GM04503 (cell line): ENCODE measurements at places on chromosomes 1 and 21.
A peak's percentile ranks its signal among the peaks of the same experiment; 100 is the strongest.

DNA sequence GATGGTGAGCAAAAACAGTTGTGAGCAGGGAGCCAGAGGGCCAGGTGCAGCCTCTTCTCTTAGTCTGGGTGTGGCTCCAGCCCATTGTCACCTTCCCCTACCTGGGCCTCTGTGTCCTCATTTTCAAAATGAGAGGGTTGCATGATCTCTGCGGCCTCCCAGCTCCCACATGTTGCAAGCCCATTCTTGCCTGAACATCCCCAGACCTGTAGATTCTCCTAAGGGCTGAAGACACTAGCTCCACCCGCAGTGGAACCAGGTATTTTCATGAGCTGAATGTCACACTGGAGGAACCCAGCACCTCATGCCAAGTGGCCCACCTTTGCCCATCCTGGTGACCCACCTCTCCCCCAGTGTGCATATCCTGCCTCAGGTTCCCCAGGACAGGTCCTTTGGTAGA lies 12.3 kb downstream of the IKBKE start:
- no peak for DNase-seq

DNA sequence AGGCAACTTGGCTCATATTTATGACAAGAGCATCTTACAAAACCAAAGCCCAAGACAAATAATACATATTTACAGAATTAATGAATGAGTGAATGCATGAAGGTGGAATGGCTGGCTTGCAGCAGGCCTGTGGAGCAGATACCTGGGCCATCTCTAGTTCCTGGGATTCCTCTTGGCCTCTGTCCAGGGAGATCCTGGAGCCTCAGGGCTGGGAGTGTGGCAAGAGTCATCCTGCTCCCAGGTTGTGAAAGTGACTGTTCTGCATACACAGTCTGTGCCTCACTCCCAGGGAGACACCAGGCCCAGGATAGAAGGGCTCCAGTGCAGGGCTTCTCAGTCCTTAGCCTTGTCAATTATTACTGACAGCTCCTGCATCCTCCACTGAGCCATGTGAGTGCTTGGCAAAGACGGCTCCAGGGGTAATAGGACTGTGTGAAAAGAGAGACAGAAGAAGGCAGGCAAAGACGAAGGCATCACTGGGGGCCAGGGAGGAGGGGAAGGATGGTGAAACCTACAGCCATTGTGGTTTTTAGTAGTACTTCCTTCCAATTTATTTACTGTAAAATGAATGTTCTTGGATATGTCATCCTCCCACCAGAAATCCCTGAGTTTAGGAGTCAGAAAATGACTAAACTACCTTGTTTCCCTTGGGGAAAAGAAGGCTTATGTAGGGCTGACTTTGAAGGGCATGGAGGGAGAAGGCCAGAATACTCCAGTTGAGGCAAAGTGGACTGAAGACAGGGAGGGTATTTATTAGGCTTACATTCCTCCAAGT lies 14.3 kb upstream of the KPRP start:
- no peak for DNase-seq

- no peak for DNase-seq
Observed at GRCh38 chr1:41901551-41901950, 17.2 kb downstream of the HIVEP3 start.

- peak; percentile 6 for DNase-seq
Observed at GRCh38 chr1:238465449-238465848, 574.7 kb upstream of the ZP4 start.

- no peak for DNase-seq
Observed at GRCh38 chr1:217369271-217369981, 261.5 kb downstream of the GPATCH2 start.

GRCh38 chr1:229371624-229372023 lies 28.8 kb upstream of the CCSAP start:
- no peak for DNase-seq

GRCh38 chr1:9537863-9538668 lies 1.2 kb upstream of the SLC25A33 start:
- DNase-seq: no peak

DNA sequence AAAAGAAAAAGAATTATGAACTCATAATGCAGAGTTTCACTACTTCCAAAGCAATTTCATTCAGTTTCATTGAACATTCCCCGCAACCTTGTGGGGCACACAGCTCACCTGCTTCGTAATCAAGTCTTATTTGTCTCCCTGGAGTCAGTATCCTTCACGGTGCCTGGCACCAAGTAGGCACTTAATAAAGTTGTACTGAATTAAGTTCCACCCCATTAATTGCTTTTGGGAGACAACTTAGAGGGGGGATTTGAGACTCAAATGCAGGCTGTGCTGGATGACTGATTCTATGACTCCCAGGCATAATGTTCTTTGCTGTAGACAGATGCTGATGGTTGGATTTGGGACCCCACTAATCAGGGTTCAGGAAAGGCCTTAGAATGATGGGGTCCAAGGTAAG lies 6.5 kb upstream of the ID3 start:
- DNase-seq: no peak

- DNase-seq: no peak
Observed at GRCh38 chr1:167601442-167602383, 28.3 kb upstream of the RCSD1 start.

- DNase-seq: peak; percentile 67
Observed at GRCh38 chr1:91700332-91700731, 185.6 kb downstream of the TGFBR3 start.

GRCh38 chr1:229067546-229067945 lies 203.4 kb upstream of the RAB4A start:
- DNase-seq: no peak

DNA sequence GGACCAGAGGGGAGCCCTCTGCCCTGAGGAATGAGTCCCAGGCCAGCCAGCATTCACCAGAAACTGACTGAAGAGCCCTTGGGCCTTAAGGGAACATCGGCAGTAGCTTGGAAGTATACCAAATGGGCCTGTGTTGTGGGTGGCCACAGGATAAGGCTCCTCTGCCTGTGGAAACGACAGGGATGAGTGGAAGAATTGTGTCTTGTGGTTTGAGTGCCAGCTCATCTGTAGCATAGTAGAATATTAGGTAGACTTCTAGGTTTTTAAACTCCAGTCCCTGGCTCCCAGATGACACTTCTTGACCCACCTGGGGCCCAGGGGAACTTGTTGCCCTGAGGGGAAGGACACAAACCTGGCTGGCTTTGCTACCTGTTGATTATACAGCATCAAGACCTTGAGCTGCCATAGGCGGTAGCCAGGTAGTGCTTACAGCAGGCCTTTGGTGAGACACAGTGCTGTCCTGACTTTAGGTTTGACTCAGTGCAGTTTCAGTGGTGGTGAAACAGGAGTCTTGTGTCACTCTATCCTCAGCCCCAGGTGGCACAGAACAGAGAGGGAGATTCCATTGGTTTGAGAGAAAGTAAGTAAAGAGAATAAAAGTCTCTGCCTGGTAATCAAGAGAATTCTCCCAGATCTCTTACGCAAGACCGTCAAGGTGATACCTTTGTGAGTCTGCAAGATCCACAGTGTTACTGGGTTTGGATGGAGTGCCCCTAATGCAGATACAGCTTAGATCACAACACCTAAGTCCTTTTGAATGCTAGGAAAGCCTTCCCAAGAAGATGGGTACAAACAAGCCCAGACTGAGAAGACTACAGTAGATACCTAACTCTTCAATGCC lies 50.2 kb downstream of the RABGAP1L start:
- DNase-seq: no peak

DNA sequence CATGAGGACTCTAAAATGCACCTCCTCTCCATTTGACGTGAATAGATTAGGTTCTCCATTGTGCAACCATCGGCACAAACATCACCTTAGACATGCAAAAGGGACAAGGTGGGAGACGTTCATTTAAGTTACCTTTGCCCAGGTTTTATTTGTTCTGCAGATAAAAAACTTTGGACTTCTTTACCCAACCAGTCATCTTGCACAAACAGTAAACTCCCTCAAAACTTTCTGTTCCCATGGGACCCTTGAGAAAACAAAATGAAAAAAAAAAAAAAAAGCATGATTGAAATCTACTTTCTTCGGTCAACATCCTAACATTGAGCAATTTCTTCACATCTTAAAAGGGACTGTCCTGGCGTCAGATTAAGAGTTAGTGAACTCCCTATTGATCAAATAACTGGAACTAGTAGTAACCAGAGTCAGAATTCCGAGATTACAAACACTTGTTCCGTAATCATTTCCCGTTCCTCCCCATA lies 31.4 kb upstream of the PROX1 start:
- no peak for DNase-seq

DNA sequence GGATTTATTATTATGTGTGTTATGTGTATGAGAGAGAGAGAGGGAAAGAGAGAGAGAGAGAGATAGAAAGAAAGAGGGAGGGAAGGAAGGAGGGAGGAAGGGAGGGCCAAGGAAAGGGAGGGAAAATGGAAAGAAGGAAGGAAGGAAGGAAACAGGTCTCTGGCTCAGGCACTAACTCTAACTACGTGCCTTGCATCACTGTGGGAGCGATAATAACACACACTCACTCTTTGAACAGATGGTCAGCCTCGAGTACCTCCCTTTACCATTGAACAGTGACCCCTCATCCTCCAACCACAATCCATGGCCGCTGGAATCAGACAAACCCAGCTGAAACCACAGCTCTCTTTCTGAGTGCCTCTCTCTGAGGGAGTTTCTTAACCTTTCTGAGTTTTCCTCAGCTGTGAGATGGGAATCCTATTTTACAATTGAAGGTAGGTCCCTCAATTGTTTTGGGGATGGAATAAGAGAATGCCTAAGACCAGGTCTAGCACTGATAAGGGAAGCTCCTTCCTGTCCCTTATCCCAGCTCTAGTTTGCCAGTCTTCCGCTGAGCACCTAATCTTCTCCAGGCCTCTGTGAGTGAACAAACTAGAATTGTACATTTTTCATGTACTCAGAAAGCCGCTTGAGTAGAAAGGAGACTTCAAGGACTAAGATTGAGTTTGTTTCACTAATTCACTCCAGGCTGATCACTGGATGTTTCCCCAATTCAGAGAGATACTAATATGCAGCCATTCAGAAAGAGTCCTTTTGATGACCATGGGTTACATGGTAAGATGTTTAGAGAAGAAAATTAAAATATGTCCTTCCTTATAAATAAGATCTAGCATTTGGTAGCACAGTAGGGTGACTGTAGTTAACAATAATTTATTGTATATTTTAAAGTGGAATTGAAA lies 62.8 kb downstream of the IRF2BP2 start:
- DNase-seq: no peak

DNA sequence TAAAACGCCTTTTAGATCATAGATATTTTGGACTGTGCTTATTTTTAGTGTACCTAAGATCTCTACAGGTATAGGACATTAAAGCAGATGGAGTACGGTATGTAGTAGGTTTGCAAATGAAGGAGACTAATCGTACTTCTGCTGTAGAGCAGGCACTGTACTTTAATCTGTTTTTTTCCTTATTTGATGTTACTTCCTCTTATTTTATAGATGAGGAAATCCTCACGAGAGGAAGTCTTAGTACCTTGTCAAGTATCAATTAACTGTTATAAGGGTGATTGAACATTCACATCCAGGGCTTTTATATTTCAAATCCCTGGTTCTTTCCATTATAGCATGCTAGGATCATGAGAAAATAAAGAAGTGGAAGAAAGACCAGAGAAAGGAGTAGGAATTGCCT lies 41.1 kb downstream of the CACHD1 start:
- no peak for DNase-seq

GRCh38 chr1:65606426-65606825 lies 186.0 kb downstream of the LEPR start:
- DNase-seq: no peak

GRCh38 chr21:29182691-29183092 lies 52.2 kb downstream of the MAP3K7CL start:
- DNase-seq: no peak

GRCh38 chr1:8458607-8459006 lies 140.7 kb downstream of the SLC45A1 start:
- DNase-seq: no peak

- no peak for DNase-seq
Observed at GRCh38 chr1:7614576-7615074, 156.5 kb upstream of the VAMP3 start.

DNA sequence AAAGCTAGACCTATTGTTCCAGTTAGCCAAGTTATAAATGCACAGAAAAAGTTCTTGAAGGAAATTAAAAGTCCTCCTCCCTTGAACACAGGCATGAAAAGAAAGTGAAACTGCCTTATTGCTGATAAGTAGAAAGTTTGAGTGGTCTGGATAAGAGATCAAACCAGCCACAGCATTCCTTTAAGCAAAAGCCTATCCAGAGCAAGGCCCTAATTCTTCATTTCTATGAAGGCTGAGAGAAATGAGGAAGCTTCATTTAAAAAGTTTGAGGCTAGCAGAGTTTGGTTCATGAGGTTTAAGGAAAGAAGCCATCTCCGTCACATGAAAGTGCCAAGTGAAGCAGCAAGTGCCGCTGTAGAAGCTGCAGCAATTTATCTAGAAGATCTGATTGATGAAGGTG lies 2.7 kb upstream of the SSX2IP start:
- DNase-seq: no peak

DNA sequence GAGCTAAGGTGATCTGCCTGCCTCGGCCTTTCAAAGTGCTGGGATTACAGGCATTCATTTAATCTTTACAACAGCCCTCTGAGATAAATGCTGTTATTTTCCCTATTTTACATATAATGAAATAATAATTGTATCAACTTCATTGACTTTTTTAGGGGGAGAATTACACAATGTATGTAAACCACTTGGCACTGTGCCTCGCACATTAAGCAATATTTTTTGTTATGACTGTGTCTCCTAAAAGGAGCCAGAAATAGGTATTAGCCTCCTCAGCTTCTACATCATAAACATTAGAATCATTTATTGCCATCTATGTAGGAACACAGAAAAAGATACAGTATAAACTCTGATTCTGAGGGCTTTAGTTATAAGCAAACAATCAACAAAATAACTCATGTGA lies 1.1 kb upstream of the DNAJC28 start:
- DNase-seq: no peak

- DNase-seq: no peak
Observed at GRCh38 chr1:150227228-150227627, 8.7 kb downstream of the ANP32E start.

DNA sequence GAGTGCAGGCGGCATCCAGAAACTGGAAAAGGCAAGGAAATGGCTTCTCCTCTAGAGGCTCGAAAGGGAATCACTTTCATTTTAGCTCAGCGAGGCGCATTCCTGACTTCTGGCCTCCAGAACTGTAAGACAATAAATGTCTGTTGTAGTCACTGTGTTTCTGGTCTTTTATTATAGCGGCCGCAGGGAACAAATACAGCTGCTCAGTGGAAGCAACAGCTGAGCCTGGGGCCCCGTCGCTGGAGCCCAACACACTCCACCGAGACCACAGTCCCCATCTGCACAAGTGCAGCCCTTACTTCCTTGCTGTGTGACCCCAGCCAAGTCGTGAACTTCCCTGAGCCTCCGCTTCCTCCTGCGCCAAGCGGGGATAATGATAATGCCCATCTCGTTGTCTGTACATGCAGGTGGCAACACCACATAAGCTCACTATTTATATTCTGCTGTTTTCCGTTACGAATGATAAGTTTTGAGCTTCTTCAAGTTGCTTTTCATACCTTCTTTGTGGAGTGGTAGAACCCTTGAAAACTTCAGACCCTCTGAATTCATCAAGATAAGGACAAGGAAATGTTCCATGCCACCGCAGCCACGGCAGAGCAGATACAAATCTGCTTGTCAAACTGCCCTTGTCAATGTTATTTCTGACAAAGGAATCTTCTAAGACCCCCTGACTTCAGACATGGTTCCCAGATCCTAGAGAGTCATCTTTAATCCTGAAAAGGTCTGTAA lies 3.2 kb upstream of the LAPTM5 start:
- DNase-seq: no peak
